Hypothalamus (tissue), 51 donors: ENCODE measurements at places on chromosomes 7 and 10.

DNA sequence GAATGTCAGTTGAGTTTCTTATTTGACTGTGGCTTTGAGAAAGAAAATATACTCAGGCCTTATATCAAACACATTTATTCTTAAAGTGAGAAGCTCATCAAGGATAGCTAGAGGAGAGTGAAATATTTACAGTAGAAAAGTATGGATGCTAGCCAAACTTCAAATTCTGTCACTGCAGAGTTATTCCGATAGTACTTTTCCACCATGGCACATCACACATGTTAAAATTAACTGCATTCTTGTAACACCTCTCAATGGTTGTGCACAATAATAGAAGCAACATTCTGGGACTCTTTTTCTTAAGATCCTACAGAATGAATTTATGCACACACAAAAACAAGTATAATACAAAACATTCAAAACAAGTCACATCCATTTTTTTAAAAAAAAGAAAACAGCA lies 4.5 kb downstream of the PPP1R3C start:
- DNase-seq, result no peak

- no peak for DNase-seq
Observed at GRCh38 chr7:101535351-101535751, 93.7 kb downstream of the MYL10 start.

GRCh38 chr10:73368238-73368637 lies 9.6 kb upstream of the CFAP70 start:
- DNase-seq, result no peak

DNA sequence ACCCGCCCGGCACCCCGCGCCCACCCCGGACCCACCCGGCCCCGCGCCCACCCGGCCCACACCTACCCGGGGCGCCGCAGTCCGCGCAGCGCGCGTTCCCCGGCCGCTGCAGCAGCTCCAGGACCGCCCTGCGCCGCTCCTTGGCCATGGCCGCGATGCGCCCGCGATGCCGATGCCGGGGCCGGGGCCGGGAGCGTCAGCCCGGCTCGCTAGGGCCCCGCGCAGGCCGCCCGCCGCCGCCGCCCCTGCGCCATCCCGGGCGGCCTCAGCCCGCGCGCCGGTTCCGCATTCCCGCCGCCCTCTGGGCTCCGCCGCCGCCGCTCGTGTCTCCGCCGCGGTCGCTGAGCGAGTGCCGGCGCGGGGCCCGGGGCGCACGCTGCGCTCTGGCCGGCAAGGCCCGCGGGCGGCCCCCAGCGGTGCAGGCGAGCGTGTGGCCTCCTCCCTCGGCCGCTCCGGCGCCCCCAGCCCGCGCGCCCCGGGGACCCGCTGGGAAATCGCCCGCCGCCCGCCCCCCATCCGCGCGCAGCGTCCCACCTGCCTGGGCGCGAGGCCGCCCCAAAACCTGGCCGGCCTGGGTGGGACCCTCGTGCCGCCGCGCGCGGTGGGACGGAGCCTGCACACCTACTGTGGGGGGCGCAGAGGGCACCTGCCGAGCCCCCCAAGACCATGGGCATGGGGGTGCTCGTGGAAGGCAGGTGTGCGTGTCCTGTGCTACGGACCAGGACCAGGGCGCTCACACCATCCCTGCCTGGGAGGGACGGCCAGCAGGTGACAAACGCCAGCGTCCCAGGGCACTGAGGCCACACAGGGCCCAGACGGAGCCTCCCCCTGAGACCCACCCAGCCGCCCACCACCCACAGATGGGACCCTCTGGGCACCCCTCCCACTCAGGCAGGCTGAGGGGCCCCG lies at the start of gene ADAP1:
Gene ADAP1, minus strand, starts transcription at position 351 of the 909 bp plus-strand sequence. Its CDS starts 203 bp downstream, at position 148.
- no peak for DNase-seq

DNA sequence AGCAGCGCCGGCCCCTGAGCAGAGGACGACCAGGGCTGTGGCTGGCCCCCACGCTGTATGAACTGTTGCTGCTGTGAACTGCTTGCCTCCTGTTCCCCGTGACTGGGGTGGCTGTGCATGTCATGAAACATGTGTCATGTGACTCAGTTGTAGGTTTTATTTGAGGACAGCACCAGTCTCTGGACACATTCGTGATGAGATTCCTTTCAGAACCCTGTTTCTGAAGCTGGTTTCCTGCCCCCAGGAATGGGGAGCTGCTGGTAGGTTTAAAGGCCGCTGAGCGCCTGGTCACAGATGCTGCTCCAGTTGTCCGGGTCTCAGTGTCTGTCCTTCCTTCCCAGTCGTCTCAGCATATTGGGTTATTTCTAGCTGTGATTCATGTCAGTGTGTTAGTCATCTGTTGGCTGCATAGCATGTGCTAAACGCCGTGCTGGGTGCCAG lies 79.1 kb upstream of the PPIF start:
- DNase-seq, result no peak

GRCh38 chr10:107072786-107073185 lies 91.7 kb downstream of the SORCS1 start:
- no peak for DNase-seq

- no peak for DNase-seq
Observed at GRCh38 chr10:4051011-4051640, 266.1 kb upstream of the KLF6 start.

DNA sequence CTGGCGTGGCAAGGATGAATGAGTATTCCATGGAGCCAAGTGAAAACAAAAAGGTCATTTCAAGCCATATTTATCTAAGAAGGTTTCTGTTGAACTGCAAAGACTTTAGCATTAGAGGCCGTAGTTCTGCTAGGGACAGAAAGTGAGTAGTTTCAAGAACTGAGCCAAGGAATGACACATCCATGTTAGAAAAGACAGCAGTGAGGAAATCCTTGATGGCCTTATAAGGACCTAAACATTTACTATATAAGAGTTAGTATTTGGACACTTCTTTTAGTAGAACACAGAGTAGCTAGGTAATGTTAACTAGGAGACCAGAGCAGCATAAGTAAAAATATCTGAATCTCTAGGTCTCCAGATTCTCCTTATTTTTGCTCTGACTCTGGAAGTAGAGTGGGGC lies 329.8 kb upstream of the SEMA3D start:
- DNase-seq, result no peak

GRCh38 chr7:129797214-129797789 lies 155.5 kb downstream of the UBE2H start:
- DNase-seq, result no peak

DNA sequence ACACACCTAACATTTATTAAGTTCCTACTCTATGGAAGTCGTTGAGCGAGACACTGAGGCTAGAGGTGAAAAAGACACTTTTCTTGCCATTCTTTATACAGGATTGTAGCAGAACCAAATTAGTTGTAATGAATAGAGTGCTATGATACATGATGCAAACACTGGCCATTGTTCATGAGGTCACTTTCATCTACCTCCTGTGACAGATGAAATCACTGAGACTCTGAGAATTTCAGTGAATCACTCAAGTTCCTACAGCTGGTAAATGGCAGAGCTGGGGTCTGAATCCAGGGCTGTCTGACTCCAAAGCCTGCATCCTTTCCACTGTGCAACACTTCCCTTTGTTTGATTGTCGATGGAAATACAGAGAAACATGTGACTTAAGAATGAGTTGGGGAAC lies 657.6 kb downstream of the LRMDA start:
- no peak for DNase-seq

GRCh38 chr7:111210996-111211395 lies 120.1 kb downstream of the LRRN3 start:
- no peak for DNase-seq

GRCh38 chr7:150737265-150738055 lies at the start of gene GIMAP5:
Gene GIMAP5 (plus strand): TSS chr7:150737418. CDS start chr7:150740885, 3,467 bp downstream.
- no peak for DNase-seq

GRCh38 chr10:110932505-110933180 lies 13.2 kb downstream of the SHOC2 start:
- no peak for DNase-seq

- no peak for DNase-seq
Observed at GRCh38 chr10:97689559-97690020, 2.5 kb upstream of the AVPI1 start.

- DNase-seq, result no peak
Observed at GRCh38 chr10:28769091-28769604, 91.8 kb downstream of the BAMBI start.

GRCh38 chr10:10623958-10624566 lies 393.6 kb upstream of the CELF2 start:
- DNase-seq, result no peak

- DNase-seq, result no peak
Observed at GRCh38 chr7:86939197-86939814, 120.1 kb downstream of the ELAPOR2 start.

GRCh38 chr7:7208520-7208919 lies 26.2 kb downstream of the C1GALT1 start:
- no peak for DNase-seq

GRCh38 chr10:114491419-114491818 lies 87.1 kb upstream of the AFAP1L2 start:
- no peak for DNase-seq

DNA sequence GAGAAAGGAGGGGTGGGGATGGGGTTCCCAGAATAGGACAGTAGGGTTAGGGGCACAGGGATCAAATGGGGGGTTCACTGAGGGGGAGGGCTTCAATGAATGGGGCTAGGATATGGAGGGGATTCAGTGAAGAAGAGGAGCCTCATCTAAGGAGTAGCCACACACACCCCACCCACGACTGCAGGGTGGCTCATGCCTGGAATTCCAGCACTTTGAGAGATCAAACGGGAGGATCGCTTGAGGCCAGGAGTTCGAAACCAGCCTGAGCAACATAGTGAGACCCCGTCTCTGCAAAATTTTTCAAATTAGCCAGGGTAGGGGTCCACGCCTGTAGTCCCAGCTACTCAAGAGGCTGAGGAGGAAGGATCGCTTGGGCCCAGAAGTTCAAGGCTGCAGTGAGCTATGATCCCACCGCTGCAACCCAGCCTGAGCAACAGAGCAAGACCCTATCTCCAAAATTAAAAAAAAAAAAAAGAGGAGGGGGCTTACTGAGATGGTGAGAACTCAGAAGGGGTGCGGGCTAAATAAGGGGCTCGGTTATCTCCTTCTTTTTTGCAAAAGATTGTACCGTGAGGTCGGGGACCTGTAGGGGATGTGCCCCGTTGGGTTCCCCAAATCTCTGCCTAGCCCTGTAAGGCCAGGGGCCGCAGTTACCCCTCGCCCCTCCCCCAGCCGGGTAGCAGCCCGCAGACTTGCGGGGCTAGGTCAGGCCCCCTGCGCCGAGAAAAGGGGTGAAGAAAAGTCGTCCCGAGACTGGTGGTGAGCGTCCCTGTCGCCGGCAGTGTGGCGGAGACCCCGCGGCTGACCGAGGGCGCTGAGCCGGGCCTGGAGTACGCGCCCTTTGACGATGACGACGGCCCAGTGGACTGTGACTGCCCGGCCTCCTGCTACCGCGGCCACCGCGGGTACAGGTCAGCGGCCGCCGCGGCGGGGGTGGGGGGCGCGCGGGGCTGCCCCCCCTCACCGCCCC lies 43.1 kb upstream of the HSPB1 start:
- DNase-seq, result no peak

DNA sequence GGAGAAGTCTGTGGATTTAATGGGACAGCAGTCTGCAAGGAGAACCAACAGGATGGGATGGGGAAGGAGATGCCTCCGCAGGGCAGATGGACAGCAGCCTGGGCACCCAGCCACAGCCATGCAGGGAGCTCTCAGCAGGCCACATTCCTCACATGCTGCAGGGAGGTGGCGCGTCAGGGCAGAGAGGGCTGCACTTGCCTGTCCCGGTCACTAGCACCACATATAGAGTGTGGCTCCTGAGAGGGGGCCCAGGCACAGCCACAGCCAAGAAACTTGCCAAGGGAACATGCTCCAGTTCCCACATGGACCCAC lies 86.8 kb upstream of the ZMIZ1 start:
- DNase-seq, result no peak

DNA sequence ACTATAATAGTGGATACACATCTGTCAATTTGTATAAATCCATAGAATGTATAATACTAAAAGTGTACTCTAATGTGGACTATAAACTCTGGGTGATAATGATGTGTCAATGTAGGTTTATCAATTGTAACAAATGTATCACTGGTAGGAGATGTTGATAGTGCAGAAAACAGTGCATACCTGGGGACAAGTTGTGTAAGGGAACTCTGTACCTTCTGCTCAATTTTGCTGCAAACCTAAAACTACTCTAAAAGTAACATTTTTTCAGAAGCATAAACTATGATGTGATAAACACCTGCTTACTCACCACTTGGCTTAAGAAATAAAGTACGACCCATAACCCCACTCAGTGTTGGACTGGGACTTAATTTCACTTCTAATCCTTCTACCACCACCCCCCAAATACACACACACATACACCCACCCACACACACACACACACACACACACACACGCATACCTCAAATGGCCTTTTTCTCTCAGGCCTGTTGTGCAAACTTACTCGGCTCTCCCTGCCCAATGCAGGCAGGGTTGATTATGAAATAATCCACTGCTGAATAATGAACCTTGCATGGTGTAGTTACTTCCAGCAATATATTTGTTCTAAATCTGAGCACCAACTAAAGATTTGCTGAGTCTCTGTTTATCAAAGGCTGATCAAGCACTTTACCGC lies 154.1 kb upstream of the KMT2E start:
- no peak for DNase-seq

- DNase-seq, result no peak
Observed at GRCh38 chr7:157432541-157432956, 95.7 kb downstream of the DNAJB6 start.

GRCh38 chr10:89224739-89225443 lies 17.8 kb upstream of the CH25H start:
- peak; percentile 15 for DNase-seq

DNA sequence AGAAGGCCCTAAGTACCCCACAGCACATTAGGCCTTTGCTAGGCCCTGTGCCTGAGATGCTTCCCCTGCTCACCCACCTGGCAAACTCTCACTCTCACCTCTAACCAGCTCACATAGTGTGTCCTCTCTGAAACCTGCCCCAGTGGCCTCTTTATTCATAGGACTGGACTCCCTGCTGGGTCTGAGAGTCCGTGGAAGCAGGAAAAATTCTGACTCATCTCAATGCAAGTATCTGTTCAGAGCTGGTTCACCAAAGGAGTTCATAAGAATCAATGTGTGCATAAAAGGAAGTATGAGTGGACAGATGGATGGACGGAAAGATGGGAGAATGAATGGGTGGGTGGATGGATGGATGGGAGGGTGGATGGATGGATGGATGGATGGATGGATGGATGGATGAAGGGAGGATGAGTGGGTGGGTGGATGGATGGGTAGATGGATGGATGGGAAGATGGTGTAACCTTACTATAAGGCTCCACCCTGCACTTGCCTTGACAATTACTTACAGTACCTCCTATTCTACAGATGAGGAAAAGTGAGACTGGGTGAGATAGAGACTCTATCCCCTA lies 111.2 kb upstream of the ZMIZ1 start:
- DNase-seq, result no peak

DNA sequence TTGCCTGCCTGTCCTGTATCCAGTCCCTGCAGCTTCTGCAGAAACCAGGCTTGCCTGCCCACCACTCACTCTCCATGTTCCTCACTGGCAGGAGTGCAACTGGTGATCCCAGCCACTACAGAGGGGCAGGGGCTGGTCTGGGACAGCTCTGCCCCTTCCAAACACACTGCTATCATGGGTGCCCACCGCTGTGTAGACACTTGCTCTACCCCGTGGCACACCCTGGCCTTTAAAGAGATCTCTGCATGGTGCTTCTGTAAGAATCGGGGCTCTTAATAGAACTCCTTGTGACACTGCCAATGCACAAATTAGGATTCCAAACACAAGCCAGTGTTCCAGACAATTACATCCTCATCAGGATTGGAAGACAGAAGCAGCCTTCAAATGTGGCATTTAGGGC lies 41.7 kb downstream of the C10orf90 start:
- peak; percentile 62 for DNase-seq

- no peak for DNase-seq
Observed at GRCh38 chr10:92124020-92124419, 166.9 kb downstream of the CPEB3 start.
